ENCODE measurements at places on chromosomes 16 and 17.

DNA sequence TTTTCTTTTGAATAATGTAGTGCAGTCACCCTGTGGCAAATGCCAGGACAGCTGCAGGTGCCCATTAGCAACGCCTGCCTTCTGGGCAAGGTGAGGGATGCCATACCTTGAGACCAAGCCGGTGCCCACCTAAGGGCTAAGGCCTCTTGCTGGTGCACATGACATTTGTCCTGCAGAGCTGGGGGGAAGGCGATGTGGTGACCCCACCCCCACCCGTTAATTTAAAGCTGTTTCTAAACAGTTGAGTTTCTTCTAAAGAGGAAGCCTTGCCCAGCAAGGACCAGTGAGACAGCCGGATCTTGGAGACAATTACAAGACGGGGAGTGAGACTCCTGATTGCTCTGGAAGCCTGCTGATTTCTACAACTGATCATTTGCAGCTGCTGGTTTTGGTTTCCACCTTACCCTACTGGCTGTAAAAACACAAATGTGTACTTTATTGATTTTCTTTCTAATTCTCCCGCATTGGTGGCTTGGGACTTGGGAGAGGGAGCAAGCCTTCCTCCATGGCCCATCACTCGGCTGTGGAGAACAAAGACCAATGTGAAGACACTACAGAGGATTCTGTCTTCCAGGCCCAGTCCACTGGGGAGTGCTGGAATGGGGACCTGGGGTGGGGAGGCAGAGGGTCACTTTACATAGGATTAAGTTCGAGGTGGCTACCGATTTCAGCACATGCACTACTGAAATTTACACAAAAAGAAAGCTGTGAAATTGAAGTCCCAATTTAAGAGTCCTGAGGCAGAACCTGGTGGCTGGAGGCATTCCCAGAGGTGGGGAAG is 2.7 kb downstream of the CDK5R1 start:
- DNase-seq = no peak

DNA sequence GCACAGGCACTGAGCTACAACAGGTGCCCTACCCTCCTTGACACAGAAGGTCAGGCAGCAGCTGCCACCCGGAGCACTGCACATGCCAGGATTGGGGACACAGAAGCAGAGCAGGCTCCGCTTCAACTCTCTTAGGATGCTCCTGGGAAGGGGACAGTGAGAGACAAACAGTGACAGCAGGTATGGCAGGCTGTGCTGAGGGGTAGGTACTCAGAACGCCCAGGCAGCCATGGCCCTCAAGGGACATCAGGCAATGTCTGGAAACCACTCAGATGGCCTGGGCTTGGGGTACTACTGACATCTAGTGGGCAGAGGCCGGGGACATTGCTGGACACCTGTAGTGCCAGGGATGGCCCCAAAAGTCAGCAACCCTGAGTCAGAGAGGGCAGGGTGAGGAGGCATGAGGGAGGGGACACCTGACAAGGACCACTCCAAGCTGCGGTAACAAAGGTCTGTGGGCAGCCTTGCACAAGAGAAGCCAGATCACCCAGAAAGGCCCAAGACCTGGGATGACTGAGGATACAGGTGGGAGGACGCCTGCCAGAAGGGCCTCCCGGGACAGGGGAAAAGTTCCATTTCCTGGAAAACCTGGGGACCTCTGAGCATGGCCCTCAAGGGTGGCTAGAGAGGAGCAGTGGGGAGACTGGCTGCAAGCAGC is 21.2 kb downstream of the PEMT start:
- DNase-seq = no peak

- DNase-seq = peak; percentile 45
Observed at GRCh38 chr16:75247249-75247648, 4.2 kb downstream of the BCAR1 start.

GRCh38 chr16:55552621-55553020 is 13.9 kb upstream of the CAPNS2 start:
- no peak for DNase-seq

GRCh38 chr17:9672266-9672665 is 26.9 kb downstream of the USP43 start:
- no peak for DNase-seq

DNA sequence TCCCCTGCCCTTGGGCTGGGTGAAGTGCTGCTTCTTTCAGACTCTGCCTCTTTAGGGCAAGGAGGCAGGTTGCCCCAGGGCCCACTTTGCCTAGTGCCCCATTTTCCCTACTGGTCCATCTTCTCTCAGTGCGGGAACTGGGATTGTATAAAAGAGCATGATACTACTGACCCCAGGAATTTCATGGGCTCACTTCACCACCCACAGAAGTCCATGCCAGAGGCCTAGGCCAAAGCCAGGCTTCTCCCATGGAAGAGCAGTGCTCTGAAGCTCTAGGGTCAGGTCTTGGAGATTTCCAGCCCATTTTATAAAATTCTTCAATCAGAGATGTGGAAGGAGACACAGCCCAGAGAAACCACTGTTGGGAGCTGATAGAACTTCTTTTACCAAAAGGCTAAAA is 5.7 kb downstream of the CACNG1 start:
- peak; percentile 28 for DNase-seq

DNA sequence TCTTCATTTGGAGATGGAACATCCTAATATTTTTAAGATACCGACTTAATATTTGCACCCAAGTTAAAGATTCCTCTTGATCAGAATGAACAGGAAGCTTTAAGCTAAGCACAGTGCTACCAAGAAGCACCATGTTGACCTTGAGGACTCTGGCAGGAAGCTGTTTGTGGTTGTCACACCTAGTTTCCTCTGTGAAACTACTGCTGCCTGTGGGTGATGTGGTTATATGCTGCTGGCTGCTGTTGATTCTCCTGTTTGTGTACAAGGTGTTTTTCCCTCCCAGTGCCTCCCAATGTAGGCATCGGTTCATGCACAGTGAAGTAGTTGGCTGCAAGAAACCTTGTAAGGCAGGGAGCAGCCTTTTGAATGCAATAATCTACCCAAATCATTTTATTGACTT is 23.4 kb downstream of the RBL2 start:
- no peak for DNase-seq

- DNase-seq = no peak
Observed at GRCh38 chr16:21656795-21657768, 4.7 kb upstream of the IGSF6 start.

DNA sequence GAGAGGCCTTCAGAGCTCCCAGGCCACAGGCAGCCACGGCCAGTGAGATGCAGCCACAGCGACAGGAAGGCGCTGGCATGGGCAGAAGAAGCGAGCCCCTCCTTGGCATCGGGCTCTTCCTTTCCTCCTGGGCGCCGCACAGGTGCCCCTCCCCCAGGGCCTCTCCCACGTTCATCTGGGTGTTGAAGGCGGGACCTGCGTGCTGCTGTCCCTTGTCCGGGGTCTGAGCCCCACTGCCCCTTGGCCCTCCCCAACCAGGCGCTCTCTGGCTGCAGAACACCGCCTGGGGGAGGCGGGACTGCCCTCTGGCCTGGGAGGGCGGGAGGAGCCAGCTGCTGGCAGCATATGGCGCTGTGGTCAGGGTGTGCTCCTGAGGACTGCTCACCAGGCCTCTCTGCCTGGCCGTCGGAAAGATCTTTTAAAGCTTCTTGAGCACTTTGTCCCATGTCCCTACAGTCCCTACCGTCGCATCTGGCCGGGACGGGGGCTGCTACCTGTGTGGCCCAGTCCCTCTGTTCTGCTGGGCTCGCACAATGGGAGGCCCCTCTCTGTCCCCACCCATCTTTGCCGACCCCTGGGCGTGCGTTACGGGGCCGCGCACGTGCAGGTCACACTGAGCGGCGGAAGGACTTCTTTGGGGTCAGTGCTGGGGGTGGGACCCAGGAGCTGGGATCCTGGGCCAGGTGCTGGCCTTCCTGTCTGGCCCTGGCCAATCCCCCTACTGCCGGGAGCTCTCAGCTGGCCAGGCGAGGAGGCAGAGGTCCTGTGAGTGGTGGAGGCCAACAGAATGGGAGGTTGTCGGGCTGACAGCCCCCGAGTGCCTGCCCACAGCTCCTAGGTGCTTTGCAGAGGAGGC is 1.7 kb downstream of the SLC25A10 start:
- DNase-seq = no peak

- DNase-seq = no peak
Observed at GRCh38 chr17:17609121-17609520, 17.6 kb upstream of the PEMT start.

GRCh38 chr16:82891918-82892317 is 265.1 kb downstream of the CDH13 start:
- DNase-seq = no peak

DNA sequence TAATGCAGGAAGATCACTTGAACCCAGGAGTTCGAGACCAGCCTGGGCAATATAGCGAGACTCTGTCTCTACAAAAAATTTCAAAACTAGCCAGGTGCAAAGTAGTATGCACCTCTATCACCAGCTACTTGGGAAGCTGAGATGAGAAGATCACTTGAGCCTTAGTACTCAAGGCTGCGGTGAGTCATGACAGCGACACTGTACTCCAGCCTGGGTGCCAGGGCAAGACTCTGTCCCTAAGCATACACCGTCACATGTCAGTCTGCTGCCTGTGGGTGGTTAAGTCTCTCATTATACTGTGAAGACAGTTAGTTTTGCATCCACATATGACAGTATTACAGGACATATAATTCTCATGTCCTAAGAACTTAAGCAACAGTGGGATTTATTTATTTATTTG is 21.8 kb downstream of the NMRAL1 start:
- no peak for DNase-seq

GRCh38 chr16:66175058-66175457 is 191.4 kb upstream of the CDH5 start:
- DNase-seq = no peak

- DNase-seq = no peak
Observed at GRCh38 chr17:11511696-11512095, 86.6 kb upstream of the DNAH9 start.

- DNase-seq = no peak
Observed at GRCh38 chr16:83958846-83959565, 6.0 kb downstream of the OSGIN1 start.

GRCh38 chr16:79449900-79450299 is 150.6 kb downstream of the MAF start:
- DNase-seq = no peak

DNA sequence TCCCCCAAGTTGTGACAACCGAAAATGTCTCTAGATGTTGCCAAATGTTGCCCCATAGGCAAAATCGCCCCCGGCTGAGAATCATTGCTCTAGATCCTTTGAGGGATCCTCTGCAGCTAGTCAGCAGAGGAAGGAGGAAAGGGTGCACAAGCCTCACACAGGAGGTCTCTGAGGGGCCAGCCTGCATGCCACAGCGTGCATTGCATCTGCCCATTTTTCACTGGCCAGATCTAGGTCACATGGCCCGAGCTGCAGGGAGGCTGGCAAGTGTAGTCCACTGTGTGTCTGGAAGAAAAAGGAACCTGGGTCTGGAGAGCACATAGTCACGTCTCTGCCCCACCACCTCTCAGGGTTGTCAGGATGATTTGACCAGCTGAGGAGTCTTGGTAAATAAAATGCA is 138.2 kb downstream of the CCT6B start:
- DNase-seq = no peak

GRCh38 chr16:82082097-82082496 is 47.0 kb downstream of the HSD17B2 start:
- no peak for DNase-seq

GRCh38 chr16:20510323-20510722 is 59.0 kb downstream of the ACSM2A start:
- DNase-seq = no peak

DNA sequence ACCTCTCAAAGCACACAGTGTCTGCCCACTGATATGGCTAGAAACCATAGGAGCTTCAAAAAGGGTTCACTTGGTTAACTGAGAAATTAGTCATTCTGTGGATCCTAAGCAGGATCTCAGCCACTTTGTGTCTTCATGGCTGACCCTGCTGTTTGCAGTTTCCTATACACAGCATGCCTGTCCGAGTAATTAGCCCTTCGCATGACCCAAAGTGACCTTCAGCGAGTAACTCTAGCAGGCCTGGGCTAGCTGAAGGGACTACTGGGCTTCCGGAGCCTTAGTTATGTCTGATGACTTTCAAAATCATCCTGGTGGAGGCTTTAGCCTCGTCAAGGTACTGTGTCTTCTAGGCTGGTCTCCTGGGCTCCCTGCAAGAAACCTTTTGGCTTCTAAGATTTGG is 28.9 kb upstream of the FBXW10B start:
- DNase-seq = no peak

DNA sequence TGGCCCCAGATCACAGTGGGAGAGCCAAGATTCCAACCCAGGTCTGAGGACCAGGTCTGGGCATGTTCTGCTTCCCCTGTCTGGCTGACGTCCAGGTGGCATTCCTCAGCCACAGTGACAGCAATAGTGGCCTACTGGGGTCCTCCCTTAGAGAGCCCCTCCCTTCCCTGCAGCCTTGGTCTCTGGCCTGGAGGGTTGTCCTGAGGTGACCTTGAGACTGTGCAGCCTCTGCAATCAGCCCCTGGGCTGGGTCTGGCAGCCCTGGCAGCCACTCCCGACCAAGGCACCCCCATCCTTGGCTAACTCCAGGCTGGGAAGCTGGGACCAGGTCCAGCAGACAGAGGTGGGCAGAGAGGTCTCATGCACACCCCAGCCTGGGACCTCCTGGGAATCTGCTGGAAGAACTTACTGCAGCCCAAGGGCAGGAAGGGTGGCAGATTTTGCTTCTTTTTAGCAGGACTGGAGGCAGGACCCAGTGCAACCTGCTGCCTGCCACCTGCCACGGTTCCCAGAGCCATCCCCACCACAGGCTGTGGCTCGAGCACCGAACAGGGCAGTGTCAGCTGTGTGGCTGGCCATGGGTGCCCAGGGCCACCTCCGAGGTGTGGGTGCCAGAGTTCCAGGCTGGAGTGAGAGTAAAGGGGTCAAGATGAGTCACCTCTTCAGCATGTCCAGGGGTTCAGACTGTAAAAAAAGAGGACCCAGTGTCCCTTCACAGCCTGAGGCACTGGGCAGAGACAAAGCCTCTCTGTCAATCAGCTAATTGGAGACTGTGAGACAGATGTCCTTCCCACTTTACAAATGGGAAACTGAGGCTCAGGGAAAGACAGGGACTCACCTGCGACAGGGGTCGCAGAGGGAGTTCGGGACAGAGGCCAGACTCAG is 12.6 kb downstream of the GRB7 start:
- no peak for DNase-seq

- DNase-seq = no peak
Observed at GRCh38 chr17:51455931-51456330, 195.6 kb downstream of the UTP18 start.

- DNase-seq = no peak
Observed at GRCh38 chr17:27549251-27549893, 81.6 kb upstream of the LGALS9 start.

DNA sequence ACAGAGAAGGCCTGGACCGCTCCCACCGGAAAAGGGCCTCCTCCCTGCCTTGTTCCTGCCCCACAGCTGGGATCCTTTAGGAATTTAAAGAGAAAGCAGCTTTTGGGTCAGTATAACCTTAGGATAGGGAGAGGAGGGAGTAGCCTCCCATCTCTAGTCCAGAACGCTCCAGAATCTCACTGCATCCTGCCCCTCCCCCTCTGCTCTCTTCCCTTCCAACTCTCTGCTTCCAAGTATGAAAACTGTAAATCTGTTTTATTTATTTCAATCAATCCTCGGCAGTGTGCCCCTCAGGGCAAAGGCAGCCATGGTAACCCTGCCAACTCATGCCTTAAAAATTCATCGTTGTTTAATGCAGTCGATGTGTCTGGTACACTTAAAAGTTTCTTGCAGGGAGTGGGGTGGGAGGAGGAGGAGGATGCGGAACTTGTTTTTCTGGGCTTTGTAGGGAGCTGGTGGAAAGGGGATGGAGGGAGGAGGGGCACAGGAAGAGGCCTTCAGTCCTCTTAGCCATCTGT is 21.2 kb upstream of the MTSS2 start:
- DNase-seq = no peak

Data from right forelimb (tissue), 1 donor.